ENCODE measurements at places on chromosomes 4 and X. TPM values are rescaled to one million over a fixed set of nuclear protein-coding genes. Genes with fewer than 3 reads are reported as not detected.

The FRG2 gene
- not detected for total RNA-seq

- DNase-seq, result no peak
These were observed 93.2 kb downstream of the WFS1 start for GRCh38 chr4:6362896-6363295.

- DNase-seq, result no peak
These were observed 245.5 kb upstream of the TLL1 start for GRCh38 chr4:165627548-165627947.

The KLF8 gene
- total RNA-seq, result 22.2 TPM

DNA sequence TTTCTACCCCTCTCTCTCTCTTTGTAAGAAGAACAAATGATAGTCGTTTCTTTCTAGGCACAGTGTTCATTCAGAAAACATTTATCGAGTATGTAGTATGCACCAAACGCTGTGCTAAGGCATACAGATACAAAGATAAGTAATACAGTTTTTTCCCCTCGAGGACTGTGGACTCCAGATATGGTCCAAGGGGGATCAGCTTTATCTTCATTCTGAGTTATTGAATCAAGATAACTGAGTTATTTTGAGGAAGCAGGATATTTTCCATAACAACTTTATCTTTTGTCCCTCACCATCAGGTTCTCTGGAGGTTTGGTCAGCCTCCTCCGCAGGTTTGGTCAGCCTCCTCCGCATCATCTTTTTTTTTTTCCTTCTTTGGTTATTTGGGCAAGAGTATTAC lies 15.0 kb downstream of the EREG start:
- no peak for DNase-seq

GRCh38 chr4:163967710-163968109 lies 473.2 kb downstream of the TMA16 start:
- DNase-seq, result no peak
